ENCODE measurements at places on chromosomes 2 and 18. TPM values are rescaled to one million over a fixed set of nuclear protein-coding genes. Genes with fewer than 3 reads are reported as not detected.

Gene SNORC
- total RNA-seq, result 1.4 TPM

Gene CAPN13
- total RNA-seq, result not detected

Gene FSHR
- not detected for total RNA-seq

Gene GAREM1
- 0.33 TPM for total RNA-seq

Gene MOCOS
- total RNA-seq, result 0.05 TPM

Gene CAPN14
- 0.24 TPM for total RNA-seq

Gene FOXI3
- not detected for total RNA-seq

Gene TYMS
- 64.4 TPM for total RNA-seq

Gene ABCB11
- not detected for total RNA-seq

Gene RPRM
- total RNA-seq, result not detected

DNA sequence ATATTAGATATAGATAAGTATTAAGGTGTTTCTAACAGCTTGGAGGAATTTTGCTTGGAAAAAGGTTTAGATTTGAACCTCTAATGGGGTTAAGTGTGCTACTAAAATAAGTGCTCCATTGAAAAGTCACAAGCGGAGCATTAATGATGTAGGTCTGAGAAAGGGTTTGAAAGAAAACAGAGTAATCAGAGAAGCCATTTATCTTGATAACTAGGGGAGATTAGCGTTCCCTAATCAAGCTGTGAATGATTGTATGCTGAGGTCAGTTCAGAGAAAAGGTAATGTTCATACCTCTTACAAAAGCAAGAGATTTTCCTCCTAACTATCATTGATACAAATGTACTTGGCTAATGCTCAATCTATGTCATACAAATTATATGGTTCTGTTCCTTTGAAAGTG is 1.5 kb downstream of the ARHGAP25 start:
- DNase-seq, result no peak

GRCh38 chr2:167406558-167406957 is 518.3 kb downstream of the XIRP2 start:
- no peak for DNase-seq

GRCh38 chr2:47336259-47337238 is 66.4 kb upstream of the MSH2 start:
- no peak for DNase-seq

DNA sequence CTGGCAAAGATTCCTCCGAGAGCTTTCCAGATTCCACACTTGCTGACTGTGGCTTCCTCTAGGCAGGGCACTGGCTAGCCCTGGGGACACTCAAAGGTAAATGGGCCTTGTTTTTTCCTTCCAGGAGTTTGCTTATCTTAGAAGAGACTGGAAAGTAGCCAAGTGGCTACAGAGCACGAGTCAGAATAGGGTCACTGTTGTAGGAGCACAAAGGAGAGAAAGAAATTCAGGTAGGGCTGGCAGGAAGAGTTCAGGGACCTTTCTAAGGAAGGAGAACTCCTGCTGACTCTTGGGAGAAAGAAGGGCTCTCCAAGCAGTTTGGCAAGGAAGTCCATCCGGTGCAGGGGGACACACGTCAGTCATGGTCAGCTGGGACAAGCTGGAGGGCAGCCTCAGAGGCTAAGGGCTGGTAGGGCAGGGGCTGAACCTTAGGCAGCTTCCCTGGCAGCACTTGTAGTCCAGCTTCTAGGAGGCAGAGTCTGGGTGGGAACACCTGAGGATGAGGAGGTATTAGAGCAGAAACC is 39.5 kb downstream of the NIFK start:
- DNase-seq, result no peak

DNA sequence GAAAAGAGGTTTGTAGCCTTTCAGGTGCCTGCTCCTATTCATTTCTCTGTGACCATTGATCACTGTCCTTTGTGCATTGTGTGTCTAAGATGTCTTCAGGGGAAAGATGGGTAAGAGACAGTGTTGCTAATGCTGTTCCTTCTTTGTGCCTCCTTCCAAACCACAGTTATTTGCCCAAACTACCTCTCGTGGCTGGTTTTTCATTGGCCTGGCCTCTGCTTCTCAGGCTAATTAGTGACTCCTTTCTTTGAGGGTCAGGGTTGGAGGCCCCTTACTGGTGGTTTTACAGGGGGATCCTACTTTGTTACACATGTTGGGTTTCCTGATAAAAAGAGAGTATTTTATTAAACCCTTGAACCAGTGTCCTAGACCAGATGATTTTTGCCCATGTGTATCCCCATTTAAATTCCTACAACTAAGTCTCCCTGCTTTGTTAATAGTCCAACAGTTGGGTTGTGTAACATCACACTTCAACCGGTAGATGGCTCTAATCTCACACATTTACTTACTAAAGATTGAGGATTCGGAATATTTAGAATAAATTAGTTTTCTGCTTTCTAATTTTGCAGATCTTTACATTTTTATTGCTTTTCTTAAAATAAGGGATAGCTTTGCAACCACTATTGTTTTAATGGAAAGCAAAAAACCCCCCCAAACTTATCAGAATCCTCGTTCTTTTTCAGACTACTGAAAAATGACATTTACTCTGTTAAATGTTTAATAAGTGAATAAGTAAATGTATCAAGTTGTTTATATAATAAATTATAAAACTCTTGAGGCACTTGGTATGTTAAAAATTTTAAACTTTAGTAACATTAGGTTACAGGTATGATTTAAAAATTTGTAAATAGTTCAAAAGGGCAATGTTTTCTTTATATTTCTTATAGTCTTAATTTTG is 2.4 kb downstream of the MARS2 start:
- no peak for DNase-seq

- no peak for DNase-seq
Observed at GRCh38 chr2:19351499-19351898, 6.9 kb downstream of the OSR1 start.

GRCh38 chr2:51085420-51086068 is 53.6 kb upstream of the NRXN1 start:
- no peak for DNase-seq

DNA sequence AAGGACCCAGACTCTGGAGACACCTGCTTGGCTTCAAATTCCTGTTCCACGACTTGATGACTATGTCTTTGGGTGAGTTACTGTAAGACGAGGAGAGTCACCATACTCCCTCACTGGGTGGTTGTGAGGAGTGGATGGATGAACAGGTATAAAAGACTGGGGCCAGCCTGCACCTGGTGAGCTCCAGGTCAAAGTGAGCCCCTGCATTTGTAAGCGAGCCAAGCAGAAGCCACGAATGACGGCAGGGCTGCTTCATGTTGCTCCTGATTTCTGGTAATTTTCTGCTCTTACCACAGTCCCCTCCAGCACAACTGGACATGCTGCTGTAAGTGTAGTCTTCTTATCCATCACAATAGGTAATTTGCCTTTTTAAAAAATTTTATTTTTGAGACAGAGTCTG is 86.6 kb downstream of the POLR1A start:
- DNase-seq, result no peak

DNA sequence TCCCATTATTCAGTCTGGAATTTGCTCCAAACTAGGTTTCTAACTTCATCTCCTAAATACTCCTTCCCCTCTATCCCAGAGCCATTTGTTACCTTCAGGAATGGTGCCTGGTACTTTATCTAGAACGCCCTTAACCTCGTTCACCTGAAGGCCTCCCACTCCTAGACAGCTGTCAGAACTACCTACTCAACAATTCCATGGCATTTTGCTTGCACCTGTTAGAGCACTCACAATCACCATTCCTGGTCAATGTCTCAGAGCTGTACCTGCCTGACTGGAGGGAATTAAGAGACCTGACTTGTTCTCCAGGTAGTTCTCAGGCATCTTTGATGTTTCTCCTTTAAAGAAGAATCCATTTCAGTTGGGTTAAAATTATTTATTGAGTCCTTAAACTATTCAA is 88.9 kb downstream of the GAREM1 start:
- DNase-seq, result no peak

DNA sequence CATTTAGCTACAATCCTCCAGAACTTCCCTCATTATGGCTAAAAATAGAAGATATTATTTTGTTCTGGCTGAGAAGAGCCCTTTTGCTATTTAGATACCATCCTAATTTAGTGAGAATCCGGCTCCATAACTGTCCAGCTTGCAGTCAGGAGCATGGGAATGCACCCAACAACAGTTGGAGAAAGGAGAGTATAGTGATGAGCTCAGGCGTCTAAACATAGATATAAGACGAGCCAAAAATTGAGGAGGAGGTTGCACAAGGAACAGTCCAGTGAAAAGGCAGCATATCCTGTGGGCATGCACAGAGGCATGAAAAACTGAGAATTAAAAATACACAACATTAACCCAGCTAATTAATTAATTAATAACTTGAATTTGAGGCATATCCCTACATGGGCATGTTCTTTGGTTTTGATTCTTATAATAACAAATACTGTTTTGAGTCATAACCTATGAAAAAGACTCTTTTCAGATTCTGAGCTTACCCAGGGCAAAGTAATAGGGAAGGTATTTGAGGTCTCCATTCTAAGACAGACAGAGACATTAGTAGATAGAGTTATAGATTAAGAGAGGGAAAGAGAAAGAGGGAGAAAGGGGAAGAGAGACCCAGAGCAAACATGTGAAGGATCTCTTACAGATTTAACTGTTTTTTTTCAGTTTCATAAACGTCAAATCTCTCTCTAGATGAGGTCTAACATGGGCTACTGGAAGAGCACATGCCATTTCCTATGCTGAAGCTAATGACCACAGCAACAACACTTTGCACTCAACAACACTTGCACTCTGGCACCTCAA is 311.2 kb downstream of the OSR1 start:
- DNase-seq, result no peak

GRCh38 chr18:42231796-42232195 is 276.8 kb downstream of the PIK3C3 start:
- DNase-seq, result no peak

DNA sequence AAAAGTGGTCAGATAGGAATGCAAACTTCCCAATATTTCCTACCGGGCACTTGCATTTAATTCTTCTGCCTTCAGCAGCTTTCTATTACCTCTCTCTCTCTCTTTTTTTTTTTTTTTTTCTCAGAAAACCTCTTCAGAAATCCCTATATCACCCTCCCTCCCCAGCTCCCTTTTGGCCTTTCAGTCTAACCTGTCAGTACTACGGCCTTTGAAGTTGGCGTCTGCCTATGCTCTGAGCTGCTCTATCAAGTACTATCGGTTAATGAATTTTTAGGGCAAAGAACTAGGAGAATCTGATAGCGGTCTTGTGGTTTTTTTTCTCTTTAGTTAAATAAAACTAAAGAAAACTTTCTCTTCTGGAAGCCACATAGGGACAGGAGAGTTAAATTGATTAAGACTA is 122.4 kb upstream of the MAPRE2 start:
- DNase-seq, result no peak

DNA sequence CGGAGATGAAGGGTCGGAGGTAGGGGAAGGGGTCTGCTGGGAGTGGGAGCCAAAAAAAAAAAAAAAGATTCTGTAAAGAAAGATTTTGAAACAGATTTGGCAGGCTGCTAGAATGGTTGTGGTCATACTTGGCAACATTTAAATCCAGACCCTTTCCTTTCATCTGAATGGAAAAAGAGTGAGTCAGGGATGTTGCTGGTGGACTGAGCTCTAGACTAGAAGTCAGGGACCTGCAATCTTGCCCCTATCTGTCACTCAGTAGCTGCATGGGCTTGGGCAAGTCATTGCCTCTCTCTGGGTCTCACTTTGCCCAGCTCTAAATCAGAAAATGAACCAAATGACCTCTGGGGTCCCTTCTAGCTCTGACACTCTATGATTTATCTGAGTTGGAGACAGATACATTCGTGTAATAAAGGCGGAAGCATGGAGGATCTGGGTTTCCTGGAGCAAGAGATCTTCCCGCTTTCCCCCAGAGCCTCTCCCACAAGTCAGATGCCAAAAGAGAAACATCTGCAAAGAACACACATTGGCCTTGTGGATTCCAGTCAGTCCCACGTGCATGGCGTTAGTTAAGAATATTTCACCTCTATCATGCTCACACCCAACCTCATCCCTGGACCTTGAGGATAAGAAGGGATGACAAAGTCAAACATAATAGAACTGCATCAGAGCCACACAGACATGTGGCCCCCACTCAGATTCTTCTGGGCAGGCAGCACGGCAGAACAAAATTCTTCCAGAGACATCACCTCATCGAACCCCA is 58.5 kb downstream of the ADD2 start:
- no peak for DNase-seq

- DNase-seq, result no peak
Observed at GRCh38 chr2:109136542-109136941, 7.5 kb downstream of the SH3RF3 start.

GRCh38 chr2:110919738-110920137 is 187.4 kb downstream of the ACOXL start:
- no peak for DNase-seq

DNA sequence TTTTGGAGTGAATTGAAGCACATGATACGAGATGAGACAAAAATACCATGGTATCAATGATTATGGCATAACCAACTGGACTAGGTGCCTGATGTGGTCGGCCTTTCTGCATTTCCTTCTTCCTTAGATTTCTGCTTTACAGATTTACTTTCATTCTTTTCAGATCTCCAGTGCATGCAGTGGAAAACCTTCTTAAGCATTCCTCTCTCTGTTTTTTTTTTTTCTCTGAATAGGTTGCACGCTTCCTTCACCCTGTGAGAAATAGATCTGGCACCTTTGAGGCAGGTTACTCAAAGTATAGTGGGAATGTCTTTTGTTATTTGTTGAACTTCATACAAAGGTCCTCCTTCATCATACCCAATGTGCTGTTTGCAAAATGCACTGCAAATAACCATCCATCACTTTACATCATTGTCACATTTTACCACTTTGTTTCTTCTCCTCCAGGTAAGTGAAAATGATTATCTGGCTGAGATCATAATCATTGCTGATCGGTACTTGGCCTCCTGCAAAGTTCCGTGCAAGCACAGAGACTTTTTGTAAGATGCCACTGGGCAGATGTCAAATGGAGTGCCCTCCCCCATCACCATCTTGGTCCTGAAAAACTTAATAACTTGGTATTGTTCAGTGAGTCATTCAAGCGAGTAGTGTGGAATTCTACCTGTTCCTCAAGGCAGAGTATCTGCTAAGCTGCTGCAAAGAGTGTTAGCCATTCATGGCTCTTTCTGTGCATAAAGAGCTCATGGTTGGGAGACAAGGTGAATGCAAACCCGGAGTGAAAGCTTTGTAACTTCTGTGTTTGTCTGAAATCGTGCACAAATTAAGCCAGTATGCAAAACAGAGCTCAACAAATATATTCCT is 30.0 kb upstream of the KLHL14 start:
- no peak for DNase-seq

- no peak for DNase-seq
Observed at GRCh38 chr2:137705296-137705695, 259.0 kb upstream of the HNMT start.

- no peak for DNase-seq
Observed at GRCh38 chr2:129911363-129912065, 68.0 kb upstream of the RAB6C start.

DNA sequence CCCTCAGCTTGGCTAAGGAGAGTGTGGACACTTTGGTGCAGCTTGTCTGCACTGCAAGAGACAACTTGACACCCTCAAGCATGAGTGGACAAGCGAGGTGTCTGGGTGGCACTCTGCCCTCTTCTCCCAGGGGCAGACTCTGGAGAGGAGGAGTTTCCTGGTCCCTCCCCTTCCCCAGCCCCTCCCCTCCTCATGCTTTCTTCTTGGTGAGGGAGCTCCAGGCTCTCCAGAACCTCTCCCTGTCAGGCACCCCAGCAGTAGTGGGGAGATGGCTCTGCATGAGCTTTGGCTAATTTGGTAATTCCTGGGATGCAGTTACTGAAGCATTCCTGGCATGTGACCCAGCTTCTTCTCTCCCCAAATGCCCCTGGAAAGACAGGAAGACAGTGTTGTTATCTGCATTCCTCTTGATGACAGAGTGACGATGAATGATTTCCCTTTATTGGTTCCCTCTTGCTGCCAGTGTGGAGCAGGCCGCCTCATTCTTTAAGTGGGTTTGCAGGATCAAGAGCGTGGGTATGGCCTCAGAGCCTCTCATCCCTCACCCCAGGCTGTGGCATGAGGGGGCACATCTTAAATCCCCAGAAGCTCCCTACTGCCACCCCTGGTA is 89.2 kb downstream of the STPG4 start:
- DNase-seq, result no peak

All from activated T-cell treated with anti-CD3 and anti-CD28 coated beads, Interleukin-2, amount 50 U/mL, for 4 hours (primary cell).